ENCODE measurements at places on chromosomes 1 and 21.

DNA sequence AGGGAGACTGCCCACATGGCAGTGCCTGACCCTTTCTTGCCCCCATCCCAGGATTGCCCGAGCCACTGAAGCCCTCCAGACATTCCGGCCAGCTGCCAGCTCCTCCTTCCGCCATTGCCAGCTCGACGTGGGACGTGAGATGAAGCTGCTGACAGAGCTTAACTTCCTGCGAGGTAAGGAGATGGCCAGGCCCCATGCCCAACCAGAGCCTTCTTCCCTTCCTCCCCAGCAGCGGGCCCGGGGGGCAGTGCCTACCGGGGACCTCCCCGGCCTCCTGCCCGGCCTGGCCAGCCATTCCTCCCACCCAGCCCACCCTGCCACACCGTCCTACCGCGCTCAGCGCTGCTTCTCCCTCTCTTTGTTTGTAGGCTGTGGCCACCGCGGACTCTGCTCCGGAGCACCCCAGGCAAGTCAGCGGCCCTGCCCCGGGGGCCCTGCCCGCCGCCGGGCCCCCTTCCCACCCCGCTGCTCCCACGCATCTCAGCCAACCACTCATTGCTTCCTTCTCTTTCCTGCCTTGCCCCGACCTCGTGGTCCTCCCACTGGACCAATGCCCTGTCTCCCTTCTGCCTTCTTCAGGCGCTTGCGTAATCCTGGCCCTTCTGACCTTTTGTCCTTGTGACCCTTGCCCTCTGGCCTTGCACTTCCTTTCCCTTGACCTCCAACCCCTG lies 4.9 kb downstream of the TRIM46 start:
- DNase-seq = no peak

DNA sequence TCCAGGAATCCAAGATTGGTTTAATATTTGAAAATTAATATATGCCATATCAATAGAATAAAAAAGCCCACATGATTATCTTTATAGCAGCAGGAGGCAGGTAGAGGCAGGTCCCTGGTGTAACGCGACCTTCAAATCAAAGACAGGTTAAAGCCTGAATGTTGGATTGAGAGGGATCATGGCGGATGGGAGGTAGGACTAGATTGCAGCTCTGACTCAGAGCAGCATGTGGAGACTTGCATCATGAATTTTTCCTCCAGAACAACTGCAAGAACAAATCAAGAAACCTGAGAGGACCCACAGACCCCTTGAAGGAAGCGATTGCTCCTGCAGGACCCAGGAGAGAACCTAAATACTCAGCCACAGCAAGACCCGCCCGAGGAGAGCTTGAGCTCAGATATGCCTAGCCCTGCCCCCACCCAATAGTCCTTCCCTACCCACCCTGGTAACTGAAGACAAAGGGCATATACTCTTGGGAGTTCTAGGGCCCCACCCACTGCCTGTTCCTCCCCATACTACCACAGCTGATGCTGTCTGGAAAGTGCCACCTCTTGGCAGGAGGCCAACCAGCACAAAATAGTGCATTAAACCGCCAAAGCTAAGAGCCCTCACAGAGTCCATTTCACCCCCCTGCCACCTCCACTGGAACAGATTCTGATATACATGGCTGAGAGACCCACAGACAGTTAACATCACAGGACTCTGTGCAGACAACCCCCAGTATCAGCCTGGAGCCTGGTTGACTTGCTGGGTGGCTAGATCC lies 19.5 kb downstream of the S100B start:
- DNase-seq = no peak

DNA sequence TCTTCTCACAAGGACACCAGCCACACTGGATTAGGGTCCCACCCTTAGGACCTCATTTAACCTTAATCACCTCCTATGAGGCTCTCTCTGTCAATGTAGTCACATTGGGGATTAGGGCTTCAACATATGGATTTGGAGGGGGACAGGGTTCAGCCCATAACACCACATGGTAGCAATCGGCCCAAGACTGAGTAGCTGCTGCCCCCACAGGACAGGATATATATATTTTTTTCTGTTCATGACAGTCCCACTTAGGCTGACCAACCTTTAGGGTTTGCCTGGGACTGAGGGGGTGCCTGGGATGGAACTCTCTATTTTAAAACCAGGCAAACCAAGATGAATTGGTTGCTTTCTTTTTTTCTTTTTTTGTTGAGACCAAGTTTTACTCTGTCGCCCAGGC lies 8.2 kb upstream of the ACTL8 start:
- no peak for DNase-seq

DNA sequence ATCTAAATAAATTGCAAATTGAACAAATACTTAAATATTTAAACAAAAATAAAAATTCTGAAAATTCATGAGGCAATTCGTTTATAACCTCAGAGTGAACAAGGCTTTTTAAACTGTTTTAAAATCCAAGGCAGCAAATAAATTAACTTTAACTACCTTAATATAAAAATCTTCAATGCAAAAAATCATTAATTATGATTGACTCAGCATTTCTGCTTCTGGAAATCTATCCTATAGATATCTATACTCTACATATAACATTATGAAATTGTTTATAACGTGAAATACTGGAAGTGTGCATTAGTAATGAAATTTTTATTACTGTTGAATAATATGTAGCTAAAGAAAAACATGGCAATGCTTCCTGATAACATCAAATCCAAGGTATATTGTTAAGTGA lies 92.4 kb downstream of the ADAMTS1 start:
- no peak for DNase-seq

DNA sequence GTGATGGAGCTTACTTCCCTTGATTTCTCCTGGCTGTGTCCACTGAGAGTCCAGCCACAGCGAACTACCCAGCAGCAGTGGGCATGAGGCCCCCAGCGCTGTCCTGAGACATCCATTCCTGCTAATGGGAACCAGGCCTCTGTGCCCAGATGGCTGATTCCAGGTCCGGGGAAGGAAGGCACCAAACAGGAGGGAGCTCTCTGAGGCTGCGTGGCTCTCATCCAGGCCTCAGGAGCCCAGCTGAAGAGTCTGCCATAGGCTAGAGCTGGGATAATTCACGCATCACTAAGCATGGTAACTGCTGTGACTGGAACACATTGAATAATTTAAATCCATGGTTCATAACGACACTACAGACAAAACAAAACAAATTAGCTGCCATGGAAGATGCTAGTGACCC lies 24.7 kb upstream of the LRRC47 start:
- no peak for DNase-seq

- no peak for DNase-seq
Observed at GRCh38 chr1:28175955-28176485, 470 bp downstream of the PTAFR start.

DNA sequence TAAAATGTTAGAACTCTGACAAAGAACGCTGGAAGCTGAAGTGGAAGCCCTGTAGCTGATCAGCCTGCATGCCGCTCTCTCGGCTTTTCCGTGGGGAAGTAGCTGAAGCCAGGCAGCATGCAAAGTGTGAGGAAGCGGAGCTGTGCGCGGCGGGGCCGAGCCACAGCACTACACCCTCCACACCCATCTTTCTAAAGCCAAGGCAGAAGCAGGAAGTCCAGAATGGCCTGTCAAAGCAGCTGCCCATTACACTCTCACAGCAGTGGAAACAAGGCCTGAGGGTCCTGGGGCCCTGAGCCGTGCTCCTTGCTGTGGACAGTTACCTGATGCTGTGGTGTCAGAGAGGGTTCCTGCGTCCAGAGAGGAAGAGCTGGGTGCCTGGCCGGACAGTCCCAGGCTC lies 69.6 kb downstream of the UBR4 start:
- DNase-seq = no peak

GRCh38 chr1:154819628-154820590 lies 50.2 kb downstream of the KCNN3 start:
- DNase-seq = no peak

GRCh38 chr21:26777166-26777565 lies 68.0 kb downstream of the ADAMTS1 start:
- no peak for DNase-seq

DNA sequence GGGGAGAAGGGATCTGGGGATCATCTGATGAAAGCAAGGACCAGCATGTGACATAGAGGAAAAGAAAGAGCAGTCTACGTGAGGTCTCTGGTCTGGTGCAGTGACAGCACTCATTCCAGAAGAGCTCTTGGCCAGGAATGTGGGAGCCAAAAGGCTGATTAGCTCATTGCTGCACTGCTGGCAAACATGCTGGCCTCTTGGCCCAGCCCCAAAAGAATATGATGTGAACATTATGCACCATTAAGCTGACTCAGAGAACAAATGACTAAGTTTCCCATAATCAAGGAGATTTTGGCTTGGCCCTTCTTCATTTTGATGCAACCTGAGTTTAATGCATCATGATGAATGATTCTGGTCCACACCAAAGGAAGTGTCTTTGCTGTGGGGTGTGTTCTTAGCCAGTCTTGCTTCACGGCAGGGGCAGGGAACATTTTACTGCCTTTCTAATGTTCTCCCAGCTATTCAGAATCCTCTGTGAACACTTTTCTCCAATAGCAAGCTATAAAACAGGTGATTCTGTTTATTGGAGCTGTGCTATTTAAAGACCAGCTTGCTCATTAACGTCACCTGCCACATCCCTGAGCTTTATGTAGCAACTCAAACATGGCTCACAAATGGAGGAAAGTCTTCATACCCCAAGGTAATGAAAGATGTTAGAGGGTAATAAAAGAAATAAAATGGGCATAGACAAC lies 55.1 kb downstream of the PCBP3 start:
- DNase-seq = no peak

DNA sequence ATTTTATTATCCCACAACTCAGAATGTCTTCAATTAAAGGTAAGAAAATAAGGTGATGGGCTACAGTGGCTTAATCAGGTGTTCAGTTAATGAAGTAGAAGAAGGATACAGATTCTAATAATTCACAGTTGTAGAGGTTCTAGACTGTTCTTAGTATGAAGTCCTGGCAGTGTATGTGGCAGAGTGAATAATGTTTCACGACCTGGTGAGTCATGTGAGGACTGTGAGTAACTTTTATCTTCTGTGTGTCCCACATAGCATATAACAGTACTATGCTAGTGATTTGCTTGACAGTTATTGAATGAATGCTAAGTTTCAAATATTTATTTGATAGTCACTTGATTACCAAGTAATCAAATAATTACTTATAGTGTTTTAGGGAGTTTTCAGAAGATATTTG lies 20.0 kb downstream of the SLC16A4 start:
- DNase-seq = no peak

GRCh38 chr21:15446223-15446622 lies 283.6 kb upstream of the USP25 start:
- no peak for DNase-seq

- DNase-seq = no peak
Observed at GRCh38 chr1:101122452-101123166, 97.0 kb upstream of the DPH5 start.

DNA sequence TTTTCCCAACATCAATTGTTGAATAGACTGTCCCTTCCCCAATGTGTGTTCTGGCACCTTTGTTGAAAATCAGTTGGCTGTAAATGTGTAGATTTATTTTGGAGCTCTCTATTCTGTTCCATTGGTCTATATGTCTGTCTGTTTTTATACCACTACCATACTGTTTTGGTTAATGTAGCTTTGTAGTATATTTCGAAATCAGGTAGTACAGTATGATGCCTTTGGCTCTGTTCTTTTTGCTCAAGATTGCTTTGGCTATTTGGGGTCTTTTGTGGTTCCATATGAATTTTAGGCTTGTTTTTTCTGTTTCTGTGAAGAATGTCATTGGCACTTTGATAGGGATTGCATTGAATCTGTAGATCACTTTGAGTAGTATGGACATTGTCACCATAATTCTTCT lies 8.1 kb downstream of the ACOT11 start:
- no peak for DNase-seq

- DNase-seq = no peak
Observed at GRCh38 chr1:211912038-211912437, 81.5 kb upstream of the LPGAT1 start.

DNA sequence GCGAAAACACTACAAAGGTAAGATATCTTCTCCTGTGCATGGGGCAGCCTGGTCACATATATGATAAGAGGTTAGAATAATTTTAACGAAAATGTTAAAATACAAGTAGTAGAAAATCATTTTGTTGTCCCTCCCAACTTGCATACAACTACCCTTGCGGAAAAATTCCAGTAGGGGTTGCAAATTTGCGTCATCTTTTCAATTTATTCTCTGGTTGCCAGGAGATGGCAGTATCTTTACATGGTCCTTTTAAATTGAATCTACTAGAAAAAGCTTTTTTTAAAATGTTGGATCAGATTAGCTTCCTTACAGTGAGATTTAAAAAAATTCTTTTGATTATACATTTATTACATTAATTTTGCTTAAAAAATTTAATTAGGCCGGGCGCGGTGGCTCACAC lies 10.9 kb downstream of the S100PBP start:
- no peak for DNase-seq

GRCh38 chr1:162065016-162065415 lies 4.5 kb upstream of the NOS1AP start:
- no peak for DNase-seq

- no peak for DNase-seq
Observed at GRCh38 chr1:74334147-74334546, 99.0 kb downstream of the TNNI3K start.

DNA sequence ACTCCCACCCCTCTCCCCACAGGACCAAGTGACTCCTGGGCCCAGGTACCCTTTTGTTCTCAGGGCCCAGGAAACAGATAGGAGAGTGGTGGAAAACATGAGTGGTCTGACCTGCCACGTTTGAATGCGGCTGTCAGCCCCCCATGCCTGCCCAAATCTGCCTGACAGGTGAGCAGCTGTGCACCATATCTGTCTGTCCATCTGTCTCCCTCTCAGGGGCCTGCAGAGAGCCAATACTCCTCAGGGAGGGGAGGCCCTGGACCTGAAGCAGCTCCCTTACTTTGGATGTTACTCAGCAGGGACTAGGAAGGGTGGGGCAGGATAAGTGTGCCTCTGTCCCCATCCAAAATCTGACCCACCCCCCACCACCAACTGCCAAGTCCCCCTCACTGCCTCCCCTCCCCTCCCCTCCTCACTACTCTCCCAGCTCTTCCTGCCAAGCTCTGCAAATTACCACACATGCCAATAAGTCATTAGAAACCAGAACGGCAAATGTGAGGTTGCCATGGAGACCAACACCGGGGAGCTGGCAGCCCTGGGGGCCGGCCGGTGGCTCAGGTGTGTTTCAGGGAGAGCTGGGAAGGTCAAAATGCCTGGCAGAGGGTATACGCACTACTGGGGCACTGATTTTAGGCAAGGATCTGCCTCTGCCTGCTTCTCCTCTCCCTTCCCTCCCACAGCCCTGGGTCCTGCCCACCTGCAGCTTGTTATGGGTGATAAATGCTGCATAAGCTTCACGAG lies 11.5 kb downstream of the LRRN2 start:
- DNase-seq = no peak

DNA sequence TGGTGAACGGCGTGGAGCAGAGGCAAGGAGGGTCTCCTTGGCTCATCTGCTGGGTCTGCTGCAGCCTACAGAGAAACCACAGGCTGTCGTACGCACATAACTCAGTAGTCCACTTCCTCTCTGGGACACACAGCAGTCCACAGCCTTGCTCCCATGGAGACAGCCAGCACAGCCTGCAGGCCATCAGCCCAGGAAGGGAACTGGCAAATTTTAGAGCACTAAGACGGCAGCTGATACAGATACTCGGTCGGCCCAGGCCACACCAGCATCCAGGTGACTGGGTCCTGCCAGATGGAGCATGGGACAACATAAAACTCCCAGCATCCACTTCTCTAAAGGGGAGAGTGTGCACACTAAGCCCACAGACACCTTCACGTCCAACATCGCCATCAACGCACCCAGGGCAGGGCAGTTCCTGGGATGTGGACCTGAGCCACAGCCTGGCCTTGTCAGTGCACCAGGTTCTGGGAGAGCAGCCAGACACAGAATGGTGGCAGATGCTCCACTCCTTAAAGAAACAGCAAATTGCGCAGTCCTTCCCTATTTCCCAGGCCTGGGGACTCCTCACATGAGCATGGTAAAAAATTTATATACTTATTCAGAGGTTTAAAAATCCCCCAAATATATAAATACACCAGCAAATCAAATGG lies 247.1 kb upstream of the RAB4A start:
- no peak for DNase-seq
